ENCODE measurements at places on chromosomes 6 and 20.

GRCh38 chr6:149064001-149064659 is 253.4 kb upstream of the TAB2 start:
- no peak for DNase-seq

GRCh38 chr6:107638493-107638892 is 148.6 kb downstream of the SOBP start:
- DNase-seq, result no peak

GRCh38 chr6:41546475-41546865 is 289 bp downstream of the FOXP4 start:
- no peak for DNase-seq

DNA sequence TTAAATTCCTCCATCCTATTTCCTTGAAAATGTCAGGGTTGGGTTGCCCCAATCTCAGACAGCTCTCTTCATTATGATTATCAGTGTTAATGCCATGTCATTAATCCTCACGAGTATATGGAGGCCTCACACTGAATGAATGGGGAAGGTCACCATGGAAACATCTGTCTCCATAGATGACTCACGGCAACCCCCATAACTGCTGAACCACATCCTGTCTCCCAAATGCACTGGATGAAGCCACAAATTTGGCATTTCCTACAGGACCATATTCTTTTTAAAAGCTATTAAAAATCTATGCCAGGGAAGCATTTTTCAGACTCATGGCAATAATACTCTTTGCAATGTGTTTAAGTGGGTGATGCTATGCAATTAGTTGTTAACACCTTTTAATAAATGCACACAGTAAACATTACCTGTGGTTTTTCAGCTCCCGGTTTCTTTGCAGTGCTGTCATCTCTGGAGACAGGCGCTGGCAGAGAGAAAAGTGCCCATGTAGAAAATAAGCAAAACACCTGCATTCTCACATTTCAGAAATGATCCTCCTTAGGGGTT is 80.1 kb upstream of the PTPRK start:
- no peak for DNase-seq

- DNase-seq, result no peak
These were observed 122.7 kb downstream of the SMOC2 start for GRCh38 chr6:168563656-168564055.

DNA sequence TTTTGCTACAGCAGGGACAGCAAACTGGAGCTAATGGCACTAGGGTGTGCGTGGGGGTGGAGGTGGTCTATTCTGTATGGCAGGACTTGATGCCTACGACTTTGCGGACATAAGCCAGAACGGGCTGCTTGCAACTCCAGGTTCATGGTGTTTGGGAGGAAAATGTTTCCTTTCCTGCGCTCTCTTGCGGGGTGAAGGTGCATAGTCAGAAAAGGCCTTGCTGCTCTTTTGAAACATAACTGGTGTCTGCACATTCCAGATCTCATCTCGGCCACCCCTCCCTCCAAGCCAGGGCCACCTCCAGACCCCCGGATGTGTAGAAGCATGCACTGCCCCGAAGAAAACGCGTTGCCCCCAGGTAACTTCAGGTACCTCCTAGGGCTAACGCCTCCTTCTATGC is 8.1 kb downstream of the FOXA2 start:
- no peak for DNase-seq

DNA sequence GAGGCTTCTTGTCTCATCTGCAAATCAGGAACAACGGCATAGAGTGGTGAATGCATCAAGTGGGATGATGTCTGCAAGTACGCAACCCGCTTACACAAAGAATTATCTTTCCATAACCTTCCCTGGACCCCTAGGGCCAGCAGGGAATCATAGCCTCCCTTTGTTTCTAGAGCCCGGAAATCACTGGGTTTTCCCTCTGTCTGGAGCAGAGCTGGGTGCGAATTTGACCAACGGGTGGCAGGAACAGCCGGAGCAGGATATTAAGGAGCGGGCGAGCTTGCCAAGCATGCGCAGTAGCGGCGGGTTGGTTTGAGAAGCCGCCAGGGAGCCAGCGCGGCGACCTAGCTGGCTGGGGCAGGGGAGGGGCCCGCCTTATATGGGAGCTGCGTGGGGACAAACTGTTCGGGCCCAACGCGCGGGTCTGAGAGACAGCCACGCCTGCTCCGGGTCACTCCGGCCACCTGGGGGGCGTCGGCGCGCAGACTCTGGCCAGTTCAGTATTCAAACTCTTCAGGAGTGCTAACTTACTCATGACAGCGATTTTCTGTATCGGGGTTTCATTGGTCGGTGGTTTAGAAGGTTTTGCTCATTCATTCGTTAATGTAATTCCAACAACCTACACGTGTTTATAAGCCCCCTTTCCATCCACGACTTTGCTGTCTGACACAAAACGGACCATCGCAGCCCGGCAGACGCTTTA is 1.6 kb upstream of the KIF16B start:
- peak; percentile 23 for DNase-seq

- no peak for DNase-seq
These were observed 37.5 kb downstream of the AIG1 start for GRCh38 chr6:143098054-143098671.

- no peak for DNase-seq
These were observed 41.4 kb downstream of the BCL2L1 start for GRCh38 chr20:31681128-31681727.

GRCh38 chr6:136719280-136720044 is 72.8 kb downstream of the MAP3K5 start:
- DNase-seq, result no peak

DNA sequence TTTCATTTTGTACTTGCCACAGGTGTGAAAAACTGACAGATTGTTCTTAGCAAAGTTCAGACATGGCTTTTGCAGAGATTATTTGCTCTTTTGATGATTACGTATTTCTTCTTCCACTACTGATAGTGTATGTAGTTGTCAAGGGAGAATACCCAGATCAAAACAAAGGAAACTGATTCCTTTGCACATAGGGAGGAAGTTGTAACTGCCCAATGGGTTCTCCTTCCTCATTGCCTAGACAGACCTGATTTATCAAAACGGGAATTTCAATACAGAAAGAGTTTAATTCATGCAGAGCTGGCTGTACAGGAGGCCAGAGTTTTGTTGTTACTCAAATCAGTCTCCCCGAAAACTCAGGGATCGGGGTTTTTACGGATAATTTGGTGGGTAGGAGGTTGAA is 214.7 kb downstream of the BCAS1 start:
- DNase-seq, result no peak

GRCh38 chr6:27370391-27370790 is 18.2 kb upstream of the ZNF391 start:
- DNase-seq, result no peak

DNA sequence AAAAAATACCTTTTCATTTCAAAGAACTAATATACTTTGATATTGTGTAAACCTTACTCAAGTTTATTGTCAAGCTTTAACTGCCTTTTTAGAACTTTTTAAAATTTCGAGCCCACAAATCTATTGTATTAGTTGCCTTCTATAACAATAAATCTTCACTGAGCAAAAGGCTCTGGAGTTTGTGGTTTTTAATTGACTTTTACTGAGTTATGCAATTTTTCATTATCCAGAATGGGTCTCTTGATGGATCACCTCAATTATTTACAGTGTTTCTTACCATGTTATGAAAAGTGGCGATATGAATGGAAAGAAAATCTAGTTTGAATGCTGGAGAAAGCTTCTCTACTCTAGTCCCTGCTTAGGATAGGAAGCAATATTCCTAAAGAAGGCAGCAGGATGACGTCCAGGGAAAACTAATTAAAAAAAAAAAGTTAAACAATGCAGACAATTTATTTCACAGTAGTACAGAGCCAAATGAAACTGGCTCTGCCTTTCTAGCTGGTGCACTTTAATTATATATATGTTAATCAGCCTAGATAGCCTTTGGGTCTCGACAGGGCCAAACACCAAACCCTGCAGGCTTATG is 5.0 kb downstream of the ID4 start:
- DNase-seq, result no peak

DNA sequence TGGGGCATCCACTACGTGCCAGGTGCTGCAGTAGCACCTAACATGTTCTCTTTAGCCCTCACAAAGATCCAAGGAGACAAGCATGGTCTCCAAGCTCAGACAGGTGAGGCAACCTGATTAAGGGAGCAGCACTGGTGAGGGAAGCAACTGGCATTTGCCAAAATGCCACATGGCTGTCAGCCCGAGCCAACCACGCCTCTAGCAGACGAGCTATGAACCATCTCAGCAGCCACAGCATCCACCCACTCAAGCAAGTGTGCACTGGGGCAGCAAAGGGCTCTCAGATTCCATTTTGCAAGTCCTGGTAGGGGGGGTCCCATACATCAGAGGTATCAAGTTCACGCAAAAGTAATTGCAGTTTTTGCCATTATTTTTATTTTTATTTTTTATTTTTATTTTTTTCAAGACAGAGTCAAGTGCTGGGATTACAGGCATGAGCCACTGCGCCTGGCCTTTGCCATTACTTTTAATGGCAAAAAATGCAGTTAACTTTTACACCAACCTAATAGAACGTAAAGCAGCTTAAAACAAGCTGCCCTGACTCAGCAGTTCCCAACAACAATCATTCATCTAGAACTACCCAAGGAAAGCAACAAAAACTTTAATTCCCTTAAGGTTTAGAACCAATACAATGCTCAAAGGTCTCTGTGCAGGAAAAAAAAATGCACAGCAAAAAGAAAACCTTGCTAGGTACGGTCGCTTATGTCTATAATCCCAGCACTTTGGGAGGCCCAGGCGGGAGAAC is 36.3 kb upstream of the SPDEF start:
- no peak for DNase-seq

DNA sequence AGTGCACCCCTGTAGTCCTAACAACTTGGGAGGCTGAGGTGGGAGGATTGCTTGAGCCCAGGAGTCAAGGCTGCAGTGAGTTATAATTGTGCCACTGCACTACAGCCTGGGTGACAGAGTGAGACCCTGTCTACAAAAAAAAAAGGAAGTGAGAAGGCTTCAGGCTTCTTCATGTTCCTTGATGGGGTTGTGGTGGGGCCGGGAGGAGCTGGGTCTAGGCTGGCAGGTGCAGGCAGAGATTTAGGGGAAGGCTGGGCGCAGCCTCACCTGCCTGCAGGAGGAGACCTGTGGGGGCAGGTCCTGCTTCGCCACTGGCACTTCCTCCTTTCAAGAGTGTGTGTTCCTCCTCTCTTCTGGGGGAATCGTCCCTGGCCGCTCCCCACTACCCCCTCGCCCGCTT is 63.9 kb downstream of the CHMP4B start:
- DNase-seq, result no peak

DNA sequence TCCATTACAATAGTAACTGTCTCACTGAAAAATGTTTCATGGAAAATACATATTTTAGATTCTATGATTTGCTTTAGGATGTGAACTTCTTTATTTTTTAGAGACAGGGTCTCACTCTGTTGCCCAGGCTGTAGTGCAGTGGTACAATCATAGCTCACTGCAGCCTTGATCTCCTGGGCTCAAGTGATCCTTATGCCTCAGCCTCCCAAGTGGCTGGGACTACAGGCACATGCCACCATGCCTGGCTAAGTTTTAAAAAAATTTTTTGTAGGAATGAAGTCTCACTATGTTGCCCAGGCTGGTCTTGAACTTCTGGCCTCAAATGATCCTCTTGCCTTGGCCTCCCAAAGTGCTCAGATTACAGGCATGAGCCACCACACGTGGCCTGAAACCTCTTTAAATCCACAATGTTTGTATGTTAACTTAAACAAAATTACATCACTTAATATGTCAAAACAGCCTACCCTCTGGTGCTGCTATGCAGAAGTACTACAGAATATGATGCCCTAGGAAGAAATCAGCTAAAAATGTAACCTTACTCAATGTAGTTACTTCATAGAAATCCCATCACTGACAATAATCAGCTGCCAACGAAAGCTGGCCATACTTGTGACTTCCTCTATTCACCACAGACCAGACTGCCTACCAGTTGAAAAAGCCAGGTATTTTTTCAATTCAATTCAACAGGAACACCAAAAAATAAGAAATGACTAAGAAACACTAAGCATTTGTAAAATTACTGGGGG is 17.6 kb downstream of the EEF1A1 start:
- DNase-seq, result no peak

GRCh38 chr20:327186-328026 is 2.1 kb downstream of the SOX12 start:
- no peak for DNase-seq

- no peak for DNase-seq
These were observed 71.2 kb downstream of the ABHD12 start for GRCh38 chr20:25319241-25320034.

DNA sequence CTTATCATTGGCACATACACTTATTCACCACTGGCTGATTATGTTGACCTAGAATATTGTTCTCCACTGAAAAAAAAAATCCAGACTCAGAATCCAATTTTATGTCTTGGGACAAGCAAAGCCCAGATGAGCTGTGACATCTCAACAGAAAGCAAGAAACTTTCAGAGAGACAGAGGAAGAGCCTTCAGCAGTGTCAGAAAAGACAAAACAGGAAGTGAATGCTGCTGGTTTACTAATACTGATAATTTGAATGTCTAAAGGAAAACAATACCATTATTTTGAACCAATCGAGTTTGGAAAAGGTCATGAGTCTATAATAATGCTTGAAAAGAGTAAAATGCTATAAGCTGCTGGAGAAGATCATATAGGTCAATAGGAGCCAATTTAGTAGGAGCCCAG is 179.8 kb upstream of the RIMS1 start:
- DNase-seq, result no peak

- DNase-seq, result no peak
These were observed 158.7 kb downstream of the TFAP2A start for GRCh38 chr6:10256113-10256690.

GRCh38 chr20:31674895-31675827 is 37.4 kb downstream of the COX4I2 start:
- no peak for DNase-seq

GRCh38 chr6:141140905-141141304 is 991.8 kb upstream of the GJE1 start:
- no peak for DNase-seq

DNA sequence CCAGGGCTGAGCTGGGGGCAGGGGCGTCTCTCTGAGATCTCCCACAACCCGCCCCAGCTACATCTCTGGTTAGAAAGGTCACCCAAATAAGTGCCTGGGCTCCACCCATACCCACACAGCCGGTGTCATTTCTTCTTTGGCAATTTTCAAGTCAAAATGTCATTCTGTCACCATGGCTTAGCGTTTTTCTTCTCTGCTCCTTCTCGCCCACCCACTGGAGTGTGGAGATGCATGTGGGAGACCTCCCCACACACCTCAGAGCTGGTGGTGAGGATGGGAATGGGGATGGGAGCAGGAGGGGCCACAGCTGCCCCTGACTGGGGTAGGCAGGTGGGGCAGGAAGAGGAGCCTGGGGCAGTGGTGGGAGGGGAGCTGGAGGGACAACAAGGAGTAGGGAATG is 63.1 kb downstream of the CPNE5 start:
- DNase-seq, result no peak

DNA sequence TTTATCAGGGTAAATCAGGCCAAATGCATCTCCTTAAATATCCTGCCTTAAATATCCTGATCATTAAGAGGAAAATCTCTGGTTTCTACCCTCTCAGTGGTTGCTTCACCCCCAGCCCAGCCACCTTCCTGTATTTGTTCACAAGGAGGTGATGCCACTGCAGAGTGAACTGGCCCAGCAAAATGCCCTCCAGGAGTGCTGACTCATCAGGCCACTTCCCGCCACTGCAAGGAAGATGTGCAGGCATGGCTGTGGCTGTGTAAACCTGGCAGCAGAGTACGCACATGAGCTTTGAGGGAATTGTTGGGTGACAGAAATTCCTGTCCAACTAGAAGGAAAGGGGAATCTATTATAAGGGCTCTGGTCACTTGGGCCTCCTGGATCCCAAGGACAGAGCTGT is 13.8 kb downstream of the NQO2 start:
- DNase-seq, result no peak

- DNase-seq, result no peak
These were observed 81.3 kb upstream of the NT5E start for GRCh38 chr6:85368631-85369030.

All from stimulated activated CD4-positive, alpha-beta T cell treated with anti-CD3 and anti-CD28 coated beads, Interleukin-1b, Interleukin-23, amount 100 ng/mL, for 1 hour (primary cell).